ENCODE measurements at places on chromosomes 4 and X.

GRCh38 chr4:88244816-88245579, 39.4 kb downstream of the PPM1K start:
- no peak for DNase-seq

GRCh38 chr4:152045807-152046571, 285.2 kb upstream of the GATB start:
- DNase-seq, result no peak

GRCh38 chr4:161148051-161148450, 1015.7 kb downstream of the FSTL5 start:
- DNase-seq, result no peak

GRCh38 chr4:144176476-144176875, 36.0 kb upstream of the GYPA start:
- no peak for DNase-seq

- no peak for DNase-seq
Observed at GRCh38 chrX:101057093-101057714, 5.3 kb upstream of the TRMT2B start.
